Psoas muscle (tissue), 8 donors: ENCODE measurements at places on chromosomes 5 and 9. TPM values are rescaled to one million over a fixed set of nuclear protein-coding genes. Genes with fewer than 3 reads are reported as not detected.

Gene TAF1L
- total RNA-seq, result not detected

Gene DEPDC1B
- not detected for total RNA-seq

Gene ARL15
- total RNA-seq, result 8.9 TPM

Gene EQTN
- not detected for total RNA-seq

Gene UGT3A1
- total RNA-seq, result 0.85 TPM

Gene PDE6A
- total RNA-seq, result 0.04 TPM

Gene CENPH
- 2.4 TPM for total RNA-seq
